ENCODE measurements at places on chromosomes 1 and 21.

GRCh38 chr1:67793562-67793961 lies 39.7 kb downstream of the GNG12 start:
- no peak for DNase-seq

- no peak for DNase-seq
Measured at GRCh38 chr1:27528818-27529703, 39.1 kb upstream of the WASF2 start.

- DNase-seq, result no peak
Measured at GRCh38 chr1:59653968-59654367, 160.8 kb upstream of the HOOK1 start.

GRCh38 chr1:53578358-53578757 lies 119.2 kb downstream of the DMRTB1 start:
- no peak for DNase-seq

GRCh38 chr1:115454837-115455511 lies 116.9 kb upstream of the NGF start:
- no peak for DNase-seq

DNA sequence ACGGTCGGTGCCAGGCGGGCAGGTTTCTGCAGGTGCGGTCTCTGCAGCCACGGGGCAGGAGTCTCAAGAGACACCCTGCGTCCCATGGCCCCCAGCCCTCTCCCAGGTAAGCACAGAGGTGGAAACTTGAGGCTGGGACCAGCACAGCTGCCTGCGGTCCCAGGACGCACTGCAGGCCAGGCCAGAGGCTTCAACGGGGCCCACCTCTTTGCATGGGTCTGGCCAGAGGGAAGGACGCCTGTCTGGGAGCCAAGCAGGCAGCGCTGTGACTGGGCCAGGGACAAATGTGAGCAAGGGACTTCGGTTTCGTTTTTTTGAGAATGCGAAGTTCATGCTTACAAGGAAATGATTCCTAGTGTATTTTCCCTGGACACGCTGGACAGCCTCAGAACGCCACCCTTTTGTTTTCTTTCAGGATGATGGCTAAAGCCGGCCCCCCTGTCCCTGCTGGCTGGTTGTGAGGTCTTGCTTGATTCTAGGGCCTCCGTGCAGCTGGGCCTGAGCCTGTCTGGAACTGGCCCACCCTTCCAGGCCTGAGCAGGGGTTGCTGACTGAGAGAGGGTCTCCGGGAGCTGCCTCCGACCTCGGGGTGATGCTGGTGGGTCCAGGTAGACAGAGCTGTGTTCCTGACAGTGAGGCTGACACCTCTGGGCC lies 38.3 kb downstream of the MORN1 start:
- no peak for DNase-seq

Measured in stimulated activated CD4-positive, alpha-beta T cell treated with anti-CD3 and anti-CD28 coated beads, Interleukin-4, amount 100 ng/mL, for 1 hour (primary cell).